RPMI8226 (cell line): ENCODE measurements at places on chromosomes 13 and 19.

GRCh38 chr13:69306766-69307165 lies 800.9 kb upstream of the ATXN8OS start:
- no peak for DNase-seq

DNA sequence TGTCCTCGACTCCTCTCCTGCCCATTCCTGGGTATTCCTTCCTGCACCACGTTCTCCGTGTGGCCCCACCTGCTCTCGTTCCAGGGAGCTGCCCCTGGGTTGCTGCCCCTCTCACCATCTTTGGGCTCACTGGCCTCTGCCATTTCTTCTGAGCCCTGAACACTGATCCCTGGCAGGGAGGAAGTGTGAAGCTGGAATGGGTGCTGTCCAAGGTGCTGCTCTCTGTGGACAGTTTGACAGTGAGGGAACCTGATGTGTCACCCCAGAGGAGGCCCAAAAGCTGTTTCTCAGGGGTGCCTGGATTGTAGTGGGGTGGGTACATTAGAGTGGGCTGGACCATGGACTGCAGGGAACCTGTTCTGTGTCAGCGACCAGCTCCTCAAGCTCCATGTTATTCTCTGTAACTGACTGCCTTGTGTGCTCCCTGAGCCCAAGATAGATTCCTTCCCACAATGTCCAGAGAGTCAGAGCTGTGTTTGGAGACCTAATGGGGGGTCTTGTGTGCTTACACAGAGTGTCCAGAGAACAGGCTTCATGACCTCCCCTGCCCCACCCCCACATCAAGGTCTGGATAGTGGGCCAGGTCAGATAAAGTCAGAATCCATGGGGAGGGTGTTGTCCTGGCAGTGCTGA lies 7.2 kb upstream of the CEACAM8 start:
- DNase-seq, result peak; percentile 30

DNA sequence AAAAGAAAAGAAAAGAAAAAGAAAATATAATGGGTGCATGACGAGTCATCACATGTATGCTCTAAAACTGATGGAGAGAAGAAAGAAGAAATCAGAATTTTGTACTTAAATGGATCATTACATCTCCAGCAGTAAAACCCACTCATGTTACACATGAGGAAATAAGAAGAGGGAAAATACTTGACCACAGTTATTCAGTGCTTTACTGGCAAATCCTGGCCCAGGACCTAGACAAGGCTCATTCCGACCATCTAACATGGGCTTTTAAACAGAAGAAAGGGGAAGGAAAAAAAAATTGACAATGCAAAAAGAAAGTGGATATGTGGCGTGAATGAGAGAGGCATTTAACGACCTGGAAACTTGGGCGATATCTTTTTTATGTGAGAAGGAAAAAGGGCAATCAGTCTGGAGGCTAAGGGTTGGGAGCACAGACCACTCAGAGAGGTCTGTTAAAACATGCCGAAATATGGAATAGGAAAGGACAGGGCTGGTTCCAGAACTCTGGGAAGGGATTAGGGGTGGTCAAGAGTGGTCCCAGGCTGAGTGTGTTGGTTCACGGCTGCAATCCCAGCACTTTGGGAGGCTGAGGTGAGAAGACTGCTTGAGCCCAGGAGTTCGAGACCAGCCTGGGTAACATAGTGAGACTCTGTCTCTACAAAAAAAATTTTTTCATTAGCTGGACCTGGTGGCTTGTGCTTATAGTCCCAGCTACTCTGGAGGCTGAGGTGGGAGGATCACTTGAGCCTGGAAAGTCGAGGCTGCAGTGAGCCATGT lies 1.6 kb downstream of the SIGLECL1 start:
- no peak for DNase-seq

DNA sequence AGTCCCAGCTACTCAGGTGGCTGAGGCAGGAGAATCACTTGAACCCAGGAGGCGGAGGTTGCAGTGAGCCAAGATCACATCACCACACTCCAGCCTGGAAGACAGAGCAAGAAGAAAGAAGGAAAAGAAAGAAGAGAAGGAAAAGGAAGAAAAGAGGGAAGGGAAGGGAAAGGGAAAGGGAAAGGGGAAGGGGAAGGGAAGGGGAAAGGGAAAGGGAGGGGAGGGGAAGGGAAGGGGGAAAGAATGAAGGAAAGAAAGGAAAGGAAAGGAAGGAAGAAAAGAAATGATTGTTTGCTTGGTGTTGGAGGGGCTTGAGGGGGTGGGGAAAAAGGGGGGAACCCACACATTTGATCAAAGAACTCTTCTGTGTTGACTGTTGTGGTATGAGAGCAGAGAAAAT lies 10.0 kb downstream of the PMIS2 start:
- no peak for DNase-seq

- DNase-seq, result no peak
Observed at GRCh38 chr13:110616103-110617101, 1.1 kb downstream of the NAXD start.

- no peak for DNase-seq
Observed at GRCh38 chr13:31896427-31896826, 135.1 kb upstream of the FRY start.

DNA sequence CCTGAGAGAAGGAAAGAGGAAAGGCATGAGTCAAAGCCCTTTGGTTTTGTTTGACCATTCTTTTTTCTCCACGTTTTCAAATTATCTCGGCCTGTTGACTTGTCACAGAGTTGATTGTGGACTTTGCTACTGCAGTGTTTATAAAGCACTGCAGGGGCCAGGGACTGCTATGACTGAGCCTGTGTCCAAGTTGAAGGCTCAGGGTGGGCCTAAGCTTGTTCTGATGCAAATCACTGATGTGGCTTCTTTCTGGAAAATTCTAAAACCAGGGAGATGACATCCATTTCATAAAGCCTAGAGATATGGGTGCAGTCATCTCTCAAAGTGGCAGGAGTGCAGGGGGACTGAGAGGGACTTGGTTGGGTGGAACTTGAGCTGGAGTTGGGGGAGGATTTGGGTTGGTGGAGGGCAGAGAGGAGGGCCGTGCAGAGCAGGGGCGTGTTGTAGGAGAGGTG lies 1.2 kb upstream of the CXCL17 start:
- DNase-seq, result no peak

- no peak for DNase-seq
Observed at GRCh38 chr19:47351548-47351947, 2.4 kb downstream of the DHX34 start.

- peak; percentile 85 for DNase-seq
Observed at GRCh38 chr13:22114630-22115311, 443.9 kb downstream of the FGF9 start.

GRCh38 chr13:33279414-33280278 lies 5.9 kb downstream of the STARD13 start:
- DNase-seq, result no peak

- DNase-seq, result no peak
Observed at GRCh38 chr19:55400281-55401087, 7.1 kb downstream of the UBE2S start.

- no peak for DNase-seq
Observed at GRCh38 chr13:23554000-23554399, 16.2 kb upstream of the TNFRSF19 start.

GRCh38 chr19:27733551-27734266 lies 1479.2 kb downstream of the UQCRFS1 start:
- no peak for DNase-seq

GRCh38 chr19:13905634-13906520 lies at the start of the genes BRME1 and CC2D1A:
Gene BRME1 (minus strand): TSS chr19:13906117. CDS start chr19:13904892, 1,225 bp downstream.
Gene CC2D1A (plus strand): TSS chr19:13906201. CDS start chr19:13906442, 241 bp downstream.
- peak; percentile 95 for DNase-seq

DNA sequence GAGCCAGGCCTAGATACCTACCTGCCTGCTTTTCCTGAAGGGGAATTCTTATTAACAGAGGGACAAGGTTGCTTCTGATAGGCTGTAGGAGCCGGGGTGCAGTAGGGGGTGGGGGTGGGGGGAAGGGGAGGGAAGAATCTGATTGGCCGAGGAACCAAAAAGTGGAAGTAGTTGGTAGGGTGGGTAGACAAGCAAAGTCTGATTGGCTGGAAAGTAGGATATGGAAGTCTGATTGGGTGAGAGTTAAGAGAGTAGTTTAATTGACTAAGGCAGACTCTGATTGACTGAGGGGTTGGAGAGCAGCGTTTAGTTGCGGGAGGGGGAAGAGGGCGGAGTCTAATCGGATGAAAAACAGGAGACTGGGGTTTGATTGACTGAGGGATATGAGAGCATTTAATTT lies 9.4 kb upstream of the CYP4F22 start:
- no peak for DNase-seq

DNA sequence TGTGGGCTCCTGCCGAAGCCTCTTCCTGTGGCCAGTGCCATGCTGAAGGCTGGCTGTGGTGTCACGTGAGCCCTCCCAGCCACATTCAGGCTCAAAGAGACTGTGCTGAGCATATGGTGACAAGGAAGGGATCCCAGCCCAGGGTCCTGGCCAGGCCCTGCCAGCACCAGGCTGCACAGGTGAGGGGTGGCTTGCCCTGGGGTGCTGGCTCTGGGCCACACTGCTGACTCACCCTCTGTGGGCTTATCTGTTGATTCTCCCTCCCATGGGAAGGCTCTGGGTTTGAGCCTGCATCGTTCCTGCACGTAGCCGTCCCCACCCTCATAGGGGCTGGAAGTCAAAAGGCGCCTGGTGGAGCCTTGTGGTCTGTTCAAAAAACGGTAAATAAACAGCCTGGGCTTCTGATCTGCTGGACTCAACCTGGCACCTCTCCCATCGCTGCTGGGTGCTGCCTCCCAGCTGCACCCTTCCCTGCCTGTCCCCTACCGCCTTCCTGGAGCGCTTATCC lies 31.1 kb downstream of the DNM2 start:
- DNase-seq, result peak; percentile 19

DNA sequence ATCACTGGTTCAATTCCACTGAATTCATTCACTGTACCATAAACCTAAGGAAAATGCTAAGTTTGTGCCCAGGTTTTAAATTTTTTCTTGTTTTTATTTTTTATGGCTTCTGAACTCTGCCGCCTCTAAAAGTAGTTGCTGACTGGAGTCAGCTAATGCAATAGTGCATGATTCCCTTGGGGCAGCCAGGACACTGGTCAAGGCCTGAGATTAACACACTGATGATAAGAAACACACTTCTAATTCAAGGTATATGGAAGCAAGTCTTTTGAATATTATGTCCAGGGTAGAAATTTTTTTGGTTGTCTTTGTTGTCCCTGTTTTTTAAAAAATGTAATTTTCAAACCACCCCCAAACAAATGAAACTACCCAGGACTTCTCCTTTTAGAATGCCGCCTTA lies 72.2 kb downstream of the CDADC1 start:
- DNase-seq, result no peak

- DNase-seq, result no peak
Observed at GRCh38 chr13:30715837-30716236, 19.5 kb upstream of the ALOX5AP start.

DNA sequence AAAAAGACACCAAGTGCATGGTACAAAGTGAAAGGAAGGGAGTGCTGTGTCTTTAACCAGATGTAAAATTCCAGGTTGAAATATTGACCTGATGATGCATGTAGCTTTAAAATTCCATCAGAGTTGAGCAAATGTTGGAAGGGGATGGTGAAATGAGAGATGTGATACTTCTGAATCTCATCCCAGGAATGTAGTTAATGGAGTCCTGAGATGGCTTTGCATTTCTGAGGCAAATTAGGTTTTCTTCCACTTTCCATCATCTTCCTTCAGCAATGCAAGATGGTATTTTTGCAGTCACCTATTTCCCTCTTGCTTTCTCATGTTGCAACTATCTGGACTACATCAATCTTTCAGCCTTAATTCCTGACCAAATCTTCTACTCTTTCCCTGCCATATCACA lies 194.1 kb upstream of the MIR17HG start:
- no peak for DNase-seq

GRCh38 chr19:16288544-16288943 lies 36.1 kb upstream of the KLF2 start:
- DNase-seq, result no peak

- DNase-seq, result no peak
Observed at GRCh38 chr13:48994706-48995105, 19.0 kb downstream of the FNDC3A start.

DNA sequence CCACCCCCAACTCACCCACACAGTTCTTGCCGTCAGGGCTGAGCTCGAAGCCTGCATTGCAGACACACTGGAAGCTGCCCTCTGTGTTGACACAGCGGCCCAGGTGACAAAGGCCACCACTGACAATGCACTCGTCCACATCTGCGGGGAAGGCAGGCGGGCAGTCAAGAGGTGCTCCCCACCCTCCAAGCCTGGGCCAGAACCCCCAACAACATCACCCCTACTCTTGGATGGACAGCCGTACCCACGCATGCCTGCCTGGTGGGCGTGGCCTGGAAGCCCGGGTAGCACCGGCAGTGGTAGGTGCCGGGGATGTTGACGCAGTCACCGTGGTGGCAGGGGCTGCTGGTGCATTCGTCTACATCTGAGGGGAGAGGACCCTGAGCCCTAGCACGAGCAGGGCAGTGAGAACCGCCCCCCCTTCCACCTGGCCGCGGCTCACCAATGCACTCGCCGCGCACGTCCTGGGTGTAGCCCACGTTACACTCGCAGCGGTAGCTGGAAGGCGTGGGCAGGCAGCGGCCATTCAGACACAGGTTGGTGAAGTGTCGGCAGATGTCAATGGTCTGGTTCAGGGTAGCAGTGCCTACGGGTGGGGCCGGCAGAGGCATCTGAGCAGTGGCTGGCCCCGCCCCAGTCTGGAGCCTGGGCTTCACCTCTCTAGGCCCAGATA lies 13.3 kb downstream of the FBN3 start:
- DNase-seq, result no peak

GRCh38 chr13:95307507-95307906 lies 6.3 kb upstream of the ABCC4 start:
- DNase-seq, result no peak

DNA sequence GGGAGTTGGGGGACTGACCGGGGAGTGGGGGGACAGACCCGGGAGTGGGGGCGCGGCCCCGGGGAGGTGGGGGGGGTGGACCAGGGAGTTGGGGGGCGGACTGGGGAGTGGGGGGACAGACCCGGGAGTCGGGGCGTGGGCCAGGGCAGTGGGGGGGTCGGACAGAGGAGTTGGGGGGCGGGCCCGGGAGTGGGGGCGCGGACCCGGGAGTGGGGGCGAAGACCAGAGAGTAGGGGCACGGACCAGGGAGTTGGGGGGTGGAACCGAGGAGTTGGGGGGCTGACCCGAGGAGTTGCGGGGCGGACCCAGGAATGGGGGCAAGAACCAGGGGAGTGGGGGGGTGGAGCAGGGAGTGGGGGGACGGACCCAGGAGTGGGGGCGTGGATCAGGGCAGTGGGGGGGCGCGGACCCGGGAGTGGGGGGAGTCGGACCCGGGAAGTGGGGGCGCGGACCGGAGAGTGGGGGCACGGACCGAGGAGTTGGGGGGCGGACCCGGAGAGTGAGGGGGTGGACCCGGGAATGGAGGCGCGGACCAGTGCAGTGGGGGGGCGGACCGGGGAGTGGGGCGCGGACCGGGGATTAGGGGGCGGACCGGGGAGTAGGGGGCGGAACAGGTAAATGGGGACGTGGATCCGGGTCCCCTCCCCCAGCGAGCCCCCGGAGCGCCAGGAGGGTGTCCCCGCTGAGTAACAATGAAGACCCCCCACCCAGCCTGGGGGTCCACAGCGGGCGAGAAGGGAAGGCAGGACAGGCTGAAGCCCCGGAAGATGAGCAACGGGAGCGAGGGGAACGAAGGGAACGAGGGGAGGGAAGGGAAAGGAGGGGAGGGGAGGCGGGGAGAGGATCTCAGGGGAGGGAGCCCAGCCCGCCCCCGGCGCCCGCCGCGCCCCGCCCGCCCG lies 589 bp downstream of the R3HDM4 start:
- no peak for DNase-seq
